ENCODE measurements at places on chromosomes 3 and 15. TPM values are rescaled to one million over a fixed set of nuclear protein-coding genes. Genes with fewer than 3 reads are reported as not detected.

DNA sequence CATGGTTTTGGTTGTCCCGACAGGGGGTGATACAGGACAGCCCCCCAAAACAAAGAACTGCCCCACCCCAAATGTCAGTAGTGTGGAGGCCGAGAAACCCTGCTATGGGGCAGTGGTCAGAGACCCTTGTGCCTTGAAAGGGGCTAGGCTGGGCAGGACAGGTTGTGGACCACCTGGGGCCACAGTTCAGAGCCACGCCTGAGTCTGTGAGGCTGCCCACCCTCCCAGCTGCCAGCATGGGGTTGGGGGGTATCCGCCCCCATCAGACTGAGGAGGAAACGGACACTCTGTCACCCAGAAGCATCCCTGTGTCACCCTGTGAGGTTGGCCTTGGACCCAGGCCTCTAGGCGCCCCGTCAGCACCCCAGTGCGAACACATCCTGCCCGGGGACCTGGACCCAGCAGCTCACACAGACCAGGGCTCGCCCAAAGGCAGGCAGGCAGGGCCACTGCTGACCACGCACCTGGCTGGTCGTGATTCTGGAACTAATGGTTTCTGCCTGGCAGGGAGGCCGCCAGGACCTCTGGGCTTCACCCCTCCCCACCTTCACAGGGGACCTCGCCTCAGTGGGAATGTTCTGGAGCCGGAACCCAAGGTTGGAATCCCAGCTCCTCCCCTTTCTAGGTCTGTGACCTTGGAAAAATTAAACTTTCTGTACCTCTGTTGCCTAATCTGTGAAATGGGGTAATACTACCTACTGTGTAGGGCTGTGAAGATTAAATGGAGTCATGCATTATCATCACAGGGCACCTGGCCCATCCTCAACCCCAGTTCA, 1.4 kb downstream of the SLC41A3 start:
- peak overlapping the region; percentile 67 for H3K27ac ChIP-seq
- DNase-seq, result no peak
- H3K4me3 ChIP-seq, result peak overlapping the region; percentile 85
- peaks cover 19% of the 10 kb centered on the region for H3K4me1 ChIP-seq
- peaks cover 6% of the 10 kb centered on the region for H3K36me3 ChIP-seq
- no peaks in the 10 kb centered on the region for H3K27me3 ChIP-seq

GRCh38 chr15:58227706-58228543, 89.7 kb downstream of the AQP9 start:
- no peak overlapping the region for H3K4me3 ChIP-seq
- peaks cover 11% of the 10 kb centered on the region for H3K4me1 ChIP-seq
- H3K36me3 ChIP-seq, result no peaks in the 10 kb centered on the region
- H3K27me3 ChIP-seq, result peaks cover 17% of the 10 kb centered on the region
- peak; percentile 77 for DNase-seq

Gene PLA1A
- 0.31 TPM for total RNA-seq

GRCh38 chr3:93904568-93904967, 69.1 kb downstream of the PROS1 start:
- H3K4me3 ChIP-seq, result no peak overlapping the region
- H3K4me1 ChIP-seq, result no peaks in the 10 kb centered on the region
- H3K36me3 ChIP-seq, result no peaks in the 10 kb centered on the region
- H3K27me3 ChIP-seq, result no peaks in the 10 kb centered on the region

DNA sequence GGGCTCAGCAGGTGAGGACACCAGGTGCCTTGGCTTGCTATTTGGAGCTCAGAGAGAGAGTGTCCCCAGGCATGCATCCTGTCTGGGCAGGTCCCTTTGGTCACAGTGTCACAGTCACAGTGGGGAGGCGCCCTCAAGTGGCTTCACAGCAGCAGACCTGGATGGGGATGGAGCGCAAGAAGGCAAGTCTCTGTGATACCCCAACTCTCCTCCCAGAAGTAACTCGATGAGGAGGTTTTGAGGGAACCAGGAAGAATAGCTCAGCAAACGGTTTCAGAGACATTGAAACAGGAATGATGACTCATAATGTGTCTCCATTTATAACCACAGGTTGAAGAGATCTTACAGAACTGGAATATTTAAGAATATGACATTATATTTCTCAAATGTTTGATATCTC, 66.5 kb upstream of the SH3GL3 start:
- peak; percentile 55 for DNase-seq
- H3K4me3 ChIP-seq, result no peak overlapping the region
- peaks cover 31% of the 10 kb centered on the region for H3K27me3 ChIP-seq
- no peak overlapping the region for H3K27ac ChIP-seq

GRCh38 chr3:156987946-156988345, 161.8 kb downstream of the LEKR1 start:
- H3K4me1 ChIP-seq, result no peaks in the 10 kb centered on the region
- no peaks in the 10 kb centered on the region for H3K36me3 ChIP-seq
- no peak overlapping the region for H3K4me3 ChIP-seq
- no peak for DNase-seq
- H3K27ac ChIP-seq, result no peak overlapping the region

DNA sequence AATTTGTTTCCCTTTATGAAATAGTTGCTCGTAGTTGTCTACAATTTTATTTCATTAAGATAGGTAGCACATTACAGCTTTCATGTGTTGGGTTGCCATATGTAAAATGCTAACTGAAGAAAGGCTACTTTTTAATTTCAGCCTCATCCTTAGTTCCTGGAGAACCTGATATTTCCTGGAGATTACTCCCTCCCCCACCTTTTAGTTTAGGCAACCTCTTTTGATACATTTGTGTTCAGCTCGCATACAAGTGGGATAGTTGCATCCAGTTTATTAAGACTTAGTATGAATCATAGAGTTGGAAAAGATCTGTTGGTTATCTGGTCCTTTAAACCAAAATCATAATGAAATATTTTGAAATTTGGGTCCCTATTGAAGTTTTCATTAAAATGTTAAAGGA, 6.0 kb downstream of the SETD5 start:
- no peak overlapping the region for H3K4me3 ChIP-seq
- peaks cover 11% of the 10 kb centered on the region for H3K36me3 ChIP-seq
- H3K27ac ChIP-seq, result no peak overlapping the region
- no peaks in the 10 kb centered on the region for H3K27me3 ChIP-seq
- DNase-seq, result no peak

DNA sequence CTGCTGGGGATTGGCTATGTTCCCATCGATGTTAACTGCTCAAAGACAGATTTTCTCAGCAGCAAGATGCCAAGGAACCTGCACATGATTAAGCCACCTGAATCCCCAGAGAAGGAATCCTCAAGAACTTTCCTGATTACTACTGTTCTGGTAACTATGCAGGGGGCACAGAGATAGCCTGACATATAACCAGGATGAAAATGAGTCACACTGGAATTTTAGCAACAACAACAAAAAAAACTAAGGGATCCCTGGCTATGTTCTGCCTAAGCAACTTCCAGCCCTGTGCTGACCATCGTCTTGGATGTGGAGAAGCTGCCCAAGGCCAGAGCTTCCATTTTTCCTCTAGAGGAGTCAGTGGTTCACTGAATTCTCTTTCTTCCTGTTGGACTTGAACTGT, 13.8 kb downstream of the RIOX2 start:
- no peak overlapping the region for H3K27ac ChIP-seq
- H3K4me3 ChIP-seq, result no peak overlapping the region
- H3K36me3 ChIP-seq, result peaks cover 42% of the 10 kb centered on the region
- H3K4me1 ChIP-seq, result peaks cover 11% of the 10 kb centered on the region

Gene TMC3
- not detected for total RNA-seq

DNA sequence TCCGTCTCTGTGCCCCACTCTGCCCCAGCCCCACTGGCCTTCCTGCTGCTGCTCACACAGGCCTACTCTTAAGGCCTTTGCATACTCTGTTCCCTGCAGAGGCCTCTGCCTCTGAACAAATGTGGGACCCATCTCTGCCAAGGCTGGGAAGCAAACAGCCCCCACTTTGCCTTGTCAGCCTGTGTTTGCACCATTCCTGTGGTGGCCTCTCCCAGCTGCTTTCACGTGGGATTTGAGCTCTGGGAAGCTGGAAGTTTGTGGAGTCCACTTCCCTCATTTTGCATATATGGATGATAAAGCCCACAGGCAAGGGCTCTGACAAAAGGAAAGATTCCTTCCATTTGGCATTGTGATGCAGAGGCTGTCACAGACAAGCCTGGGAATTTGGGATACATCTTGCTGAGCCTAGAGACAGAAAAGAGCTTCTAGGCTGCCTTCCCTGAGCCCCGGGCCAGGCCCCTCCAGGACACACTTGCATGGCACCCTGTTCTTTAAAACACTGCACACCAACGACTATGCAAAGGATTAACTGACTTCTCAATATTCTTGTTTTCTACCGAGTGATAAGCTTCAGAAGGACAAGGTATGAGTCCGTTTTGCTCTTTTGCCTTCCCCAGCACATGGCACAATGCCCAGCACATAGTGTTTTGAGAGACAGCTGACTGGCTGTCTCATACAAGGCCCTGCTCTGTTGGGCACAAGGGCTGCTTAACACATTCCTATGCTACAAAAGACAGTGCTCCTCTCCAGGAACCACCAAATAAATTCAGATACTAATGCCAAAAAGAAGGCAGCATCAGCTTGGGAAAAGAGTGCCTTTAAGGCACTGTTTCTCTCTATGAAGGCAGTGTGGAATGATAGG, 120.7 kb upstream of the TOPAZ1 start:
- no peaks in the 10 kb centered on the region for H3K36me3 ChIP-seq
- no peaks in the 10 kb centered on the region for H3K4me1 ChIP-seq
- H3K27ac ChIP-seq, result no peak overlapping the region
- H3K4me3 ChIP-seq, result no peak overlapping the region

- H3K36me3 ChIP-seq, result no peaks in the 10 kb centered on the region
- H3K27ac ChIP-seq, result no peak overlapping the region
- no peaks in the 10 kb centered on the region for H3K27me3 ChIP-seq
- no peak for DNase-seq
- no peak overlapping the region for H3K4me3 ChIP-seq
Measured at GRCh38 chr3:19446687-19447086, 298.4 kb downstream of the KCNH8 start.

Gene ZCWPW2
- 0.43 TPM for total RNA-seq

Gene ARNT2
- 0.10 TPM for total RNA-seq

Gene MYL3
- total RNA-seq, result not detected

Gene LINGO1
- total RNA-seq, result not detected

Gene PLCH1
- total RNA-seq, result 0.12 TPM

Gene PCSK6
- 0.58 TPM for total RNA-seq

GRCh38 chr15:32781781-32782180, 64.0 kb downstream of the GREM1 start:
- H3K4me1 ChIP-seq, result no peaks in the 10 kb centered on the region
- H3K27me3 ChIP-seq, result peaks cover 5% of the 10 kb centered on the region
- no peak for DNase-seq
- H3K27ac ChIP-seq, result no peak overlapping the region
- no peak overlapping the region for H3K4me3 ChIP-seq

DNA sequence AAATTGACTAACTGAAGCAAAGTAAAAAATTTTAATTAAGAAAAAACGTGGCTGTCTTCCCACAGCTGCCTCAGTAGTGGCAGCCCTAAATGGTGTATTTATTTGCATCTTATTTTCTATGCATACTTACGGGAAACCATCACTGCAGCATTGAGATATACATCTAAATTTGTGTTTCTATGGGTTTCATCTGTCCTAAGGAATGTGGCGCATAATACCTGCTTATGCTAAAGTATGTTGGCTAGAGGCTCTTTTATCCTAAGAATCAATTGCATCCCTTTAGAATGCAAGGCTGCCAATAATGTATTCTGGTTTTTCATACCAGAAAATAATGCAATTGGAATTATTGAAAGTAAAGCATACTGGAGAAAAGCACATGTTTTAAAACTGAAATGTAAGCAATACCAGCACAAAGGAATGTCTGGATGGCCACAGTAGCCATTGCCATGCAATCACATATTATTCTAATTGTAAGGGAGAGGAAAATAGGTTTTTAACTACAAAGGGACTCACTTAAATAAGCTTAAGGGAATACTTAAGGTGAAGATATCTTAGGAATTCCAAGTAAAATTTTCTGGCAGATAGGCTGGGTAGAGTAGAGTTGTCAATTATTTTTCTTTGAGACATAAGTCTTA, 834.5 kb upstream of the NECTIN3 start:
- no peaks in the 10 kb centered on the region for H3K4me1 ChIP-seq
- H3K4me3 ChIP-seq, result no peak overlapping the region
- no peak overlapping the region for H3K27ac ChIP-seq
- DNase-seq, result no peak

DNA sequence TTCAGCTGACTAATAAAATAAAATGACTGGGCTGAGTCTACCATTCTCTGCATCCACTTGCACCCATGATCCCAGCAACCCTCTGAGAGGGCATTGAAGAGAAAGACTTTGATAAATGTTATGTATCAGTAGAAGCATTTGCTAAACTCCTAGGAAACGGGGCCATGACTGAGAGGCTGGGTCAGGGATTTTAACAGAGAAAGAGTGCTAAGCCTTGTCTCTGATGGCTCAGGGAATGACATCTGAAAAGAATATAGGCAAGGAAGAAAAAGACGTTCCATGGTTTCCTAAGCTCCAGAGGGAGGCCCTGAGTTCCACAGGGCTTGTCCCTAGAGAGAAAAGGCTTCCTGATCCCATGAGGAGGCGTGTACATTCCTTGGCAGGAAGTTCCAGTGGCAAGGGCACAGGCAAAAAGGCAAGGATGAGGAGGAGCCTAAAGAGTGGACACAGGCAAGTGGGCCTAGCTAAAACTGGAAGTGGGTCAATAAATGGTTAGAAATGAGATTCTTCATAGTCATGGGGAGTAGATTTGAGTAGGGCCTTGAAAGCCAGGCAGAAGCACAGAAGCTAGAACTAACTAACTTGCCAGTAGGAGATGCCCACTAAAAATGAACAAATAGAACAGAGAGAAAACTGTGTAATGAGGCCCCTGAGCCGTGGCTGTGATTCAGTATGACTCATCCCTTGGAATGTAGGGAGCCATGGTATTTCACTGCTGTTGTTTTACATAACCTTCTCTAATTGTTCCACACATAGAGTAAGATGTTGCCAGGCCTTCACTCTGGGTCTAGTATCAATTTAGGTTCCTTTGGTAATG, 44.9 kb upstream of the MANF start:
- no peak overlapping the region for H3K27ac ChIP-seq
- peaks cover 1% of the 10 kb centered on the region for H3K27me3 ChIP-seq
- peaks cover 1% of the 10 kb centered on the region for H3K36me3 ChIP-seq
- no peaks in the 10 kb centered on the region for H3K4me1 ChIP-seq

DNA sequence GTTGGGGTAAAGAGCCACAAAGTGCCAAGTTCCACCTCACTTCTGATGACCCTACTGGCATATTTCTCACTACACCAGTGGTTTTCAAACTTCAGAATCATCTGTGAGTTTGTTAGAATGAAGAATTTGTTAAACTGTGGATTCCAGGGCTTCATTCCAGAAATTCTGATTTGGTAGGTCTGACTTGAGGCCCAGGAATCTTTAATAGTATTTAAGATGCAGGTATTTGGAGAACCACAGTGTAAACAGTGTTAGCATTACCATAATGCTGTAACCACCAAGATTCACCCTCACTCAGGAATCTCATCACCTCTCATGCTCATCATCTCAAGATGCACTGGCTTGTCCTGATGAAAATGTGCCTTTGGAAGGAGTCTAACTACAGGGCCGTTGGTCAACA, 6.0 kb downstream of the KCNMB3 start:
- H3K36me3 ChIP-seq, result no peaks in the 10 kb centered on the region
- DNase-seq, result no peak
- no peak overlapping the region for H3K4me3 ChIP-seq
- no peaks in the 10 kb centered on the region for H3K4me1 ChIP-seq
- H3K27me3 ChIP-seq, result no peaks in the 10 kb centered on the region
- no peak overlapping the region for H3K27ac ChIP-seq

DNA sequence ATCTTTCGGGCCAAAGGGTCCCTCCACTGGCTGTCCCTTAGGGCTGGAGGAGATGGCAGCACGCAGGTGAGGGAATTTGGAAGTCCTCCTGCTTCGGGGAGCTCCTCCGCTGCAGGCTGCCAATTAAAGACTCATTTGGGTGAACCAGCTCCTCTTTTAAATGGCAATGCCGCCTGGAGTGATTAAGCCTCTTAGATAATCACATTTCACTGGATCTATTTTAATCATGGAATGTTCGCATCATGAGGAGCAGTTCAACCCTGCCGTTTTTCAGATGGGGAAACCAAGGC, 117.9 kb downstream of the LIPC start:
- peaks cover 4% of the 10 kb centered on the region for H3K27me3 ChIP-seq
- no peak overlapping the region for H3K4me3 ChIP-seq
- no peak for DNase-seq
- no peaks in the 10 kb centered on the region for H3K36me3 ChIP-seq
